A172 (cell line): ENCODE measurements at places on chromosomes 3 and 15. TPM values are rescaled to one million over a fixed set of nuclear protein-coding genes. Genes with fewer than 3 reads are reported as not detected.

The FOXB1 gene
- not detected in 2 replicates for total RNA-seq

GRCh38 chr3:156434921-156435320, 120.0 kb downstream of the SSR3 start:
- no peak for DNase-seq

The CIAO2A gene
- 179 and 181 TPM in 2 replicates for total RNA-seq

DNA sequence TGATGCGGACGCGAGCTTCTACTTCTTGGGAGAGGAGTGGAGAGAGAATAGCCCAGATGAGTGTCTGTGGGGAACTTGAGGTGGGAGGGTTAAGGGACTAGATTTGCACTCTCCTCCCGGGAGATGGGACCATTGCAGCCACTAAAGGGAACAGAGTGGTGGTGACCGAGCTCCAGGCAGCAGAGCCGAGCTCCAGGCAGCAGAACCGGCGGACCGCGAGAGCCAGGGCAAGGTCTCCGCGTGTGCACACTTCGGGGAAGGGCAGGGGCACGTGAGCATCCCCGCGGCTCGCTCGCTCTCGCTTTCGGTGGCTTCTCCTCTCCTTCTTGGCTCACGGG, 1.1 kb downstream of the IGDCC3 start:
- DNase-seq = no peak

- DNase-seq = no peak
These were observed 213.2 kb downstream of the XXYLT1 start for GRCh38 chr3:195057716-195058115.

GRCh38 chr3:65230261-65231139, 542.7 kb upstream of the ADAMTS9 start:
- DNase-seq = peak; percentile 8

DNA sequence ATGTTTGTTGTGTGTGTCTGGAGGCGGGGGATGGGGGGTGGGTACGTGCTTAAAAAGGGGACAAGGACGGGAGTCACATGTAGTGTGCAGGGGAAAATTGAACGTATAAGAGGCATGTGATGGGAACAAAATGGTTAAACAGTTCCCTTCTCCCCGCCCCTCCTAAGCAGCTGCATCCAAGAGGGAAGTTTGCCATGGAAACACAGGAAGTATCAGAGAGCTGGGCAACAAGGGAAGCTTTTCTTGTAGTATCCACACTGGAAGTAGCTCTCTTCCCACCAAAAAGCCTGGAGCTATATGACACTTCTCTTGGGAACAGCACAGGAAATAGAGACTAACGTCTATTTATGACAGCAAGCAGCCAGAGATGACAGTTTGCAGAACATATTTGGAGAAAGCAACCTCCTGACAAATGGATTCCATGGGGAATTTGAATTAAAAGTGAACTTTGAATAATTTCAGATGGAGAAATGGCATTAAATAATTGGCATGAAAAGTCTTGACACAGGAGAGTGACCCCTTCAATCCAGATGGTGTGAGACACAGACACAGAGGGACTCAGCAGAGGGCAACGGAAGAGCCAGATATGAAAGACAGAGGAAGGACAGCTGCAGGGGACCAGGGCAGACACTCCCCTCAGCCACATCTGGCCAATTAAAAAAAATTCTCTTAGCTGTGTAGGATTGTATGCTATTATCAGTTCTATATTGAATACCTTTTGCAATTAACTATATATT, 294.2 kb upstream of the TBL1XR1 start:
- DNase-seq = no peak

The TMEM212 gene
- not detected in 2 replicates for total RNA-seq

GRCh38 chr3:82038556-82038955, 277.1 kb upstream of the GBE1 start:
- DNase-seq = no peak

- DNase-seq = peak; percentile 18
These were observed 534.9 kb upstream of the ARRDC4 start for GRCh38 chr15:97425596-97425995.

- DNase-seq = no peak
These were observed 301.2 kb downstream of the MECOM start for GRCh38 chr3:169362301-169362700.

GRCh38 chr3:73727117-73727821, 102.5 kb upstream of the PDZRN3 start:
- peak; percentile 12 for DNase-seq

- no peak for DNase-seq
These were observed 81.4 kb upstream of the LMOD3 start for GRCh38 chr3:69203631-69204314.

The PIERCE2 gene
- 1.0 and 10.1 TPM in 2 replicates for total RNA-seq

DNA sequence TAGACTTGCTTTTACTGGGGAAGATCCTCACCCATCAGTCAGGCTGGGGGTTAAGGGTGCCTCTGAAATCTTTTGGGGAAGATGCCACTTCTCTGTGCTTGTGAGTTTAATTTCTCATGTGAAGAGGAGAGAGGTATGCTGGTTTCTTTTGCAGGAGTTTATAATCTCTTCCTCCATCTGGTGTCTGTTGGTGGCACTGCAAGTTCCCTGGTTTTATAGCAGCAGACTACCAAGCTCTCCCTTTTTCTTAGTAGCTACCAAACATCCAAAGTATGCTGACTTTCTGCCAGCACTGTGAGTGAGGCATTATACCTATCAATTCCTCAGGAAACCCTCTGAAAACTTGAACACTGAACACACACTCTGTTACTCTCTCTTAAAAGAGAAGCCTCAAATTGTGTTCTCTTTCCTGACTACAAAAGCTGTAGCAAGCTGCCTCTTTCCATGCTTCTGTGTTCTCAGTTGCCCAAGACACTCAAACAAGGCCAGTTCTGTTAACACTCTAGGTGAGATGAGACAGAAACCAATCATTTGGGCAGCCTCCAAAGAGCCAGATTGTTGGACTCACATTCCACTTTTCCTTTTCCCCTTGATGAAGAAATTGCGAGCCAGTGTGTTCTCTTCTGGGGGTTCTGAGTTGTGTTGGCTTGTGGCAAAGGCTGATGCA, 299.5 kb downstream of the GAP43 start:
- DNase-seq = peak; percentile 38

DNA sequence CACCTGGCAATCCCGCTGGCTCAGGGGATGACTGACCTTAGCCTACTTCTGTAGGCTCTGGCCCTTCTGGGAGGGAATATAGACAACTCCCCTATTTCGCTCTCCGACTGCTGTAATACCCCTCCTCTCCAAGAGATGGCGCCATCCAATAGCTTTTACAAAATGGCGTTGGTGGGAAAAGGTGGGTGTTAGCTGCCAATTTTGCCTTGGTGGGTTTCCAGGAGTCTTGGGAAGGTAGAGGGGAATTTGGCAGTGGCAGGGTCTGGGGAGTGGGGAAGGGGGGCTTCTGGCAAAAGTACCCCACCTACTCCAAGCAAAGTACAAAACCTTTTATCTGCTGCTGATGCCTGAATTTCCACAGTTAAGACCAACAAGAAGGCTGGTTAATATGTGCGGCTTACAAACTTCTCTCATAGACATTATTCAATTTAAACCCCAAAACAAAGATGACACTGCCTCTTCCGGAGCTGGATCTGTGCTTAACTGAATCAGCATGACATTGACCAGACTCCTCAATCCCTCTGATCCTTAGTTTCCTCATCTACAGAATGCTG, 62.1 kb downstream of the RASGRF1 start:
- DNase-seq = peak; percentile 24

The CPNE9 gene
- not detected in 2 replicates for total RNA-seq

DNA sequence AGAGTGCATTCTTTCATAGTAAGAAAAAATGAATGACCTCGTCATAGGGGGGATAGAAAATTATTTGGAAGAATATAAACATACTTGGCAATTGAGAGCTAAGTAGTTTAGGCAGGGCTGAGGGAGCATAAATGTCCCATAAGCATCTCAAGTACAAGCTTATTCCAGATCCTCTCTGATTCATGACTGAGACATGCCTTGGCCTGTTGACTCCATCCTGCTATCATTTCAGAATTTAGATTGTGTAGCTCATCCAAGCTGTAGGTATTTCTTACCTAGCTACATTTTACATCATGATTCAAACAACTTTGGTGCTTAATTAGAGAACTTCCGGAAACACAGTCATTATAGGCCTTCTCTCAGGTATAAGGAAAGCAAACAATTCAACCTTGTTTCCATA, 12.3 kb downstream of the POGLUT1 start:
- DNase-seq = no peak

DNA sequence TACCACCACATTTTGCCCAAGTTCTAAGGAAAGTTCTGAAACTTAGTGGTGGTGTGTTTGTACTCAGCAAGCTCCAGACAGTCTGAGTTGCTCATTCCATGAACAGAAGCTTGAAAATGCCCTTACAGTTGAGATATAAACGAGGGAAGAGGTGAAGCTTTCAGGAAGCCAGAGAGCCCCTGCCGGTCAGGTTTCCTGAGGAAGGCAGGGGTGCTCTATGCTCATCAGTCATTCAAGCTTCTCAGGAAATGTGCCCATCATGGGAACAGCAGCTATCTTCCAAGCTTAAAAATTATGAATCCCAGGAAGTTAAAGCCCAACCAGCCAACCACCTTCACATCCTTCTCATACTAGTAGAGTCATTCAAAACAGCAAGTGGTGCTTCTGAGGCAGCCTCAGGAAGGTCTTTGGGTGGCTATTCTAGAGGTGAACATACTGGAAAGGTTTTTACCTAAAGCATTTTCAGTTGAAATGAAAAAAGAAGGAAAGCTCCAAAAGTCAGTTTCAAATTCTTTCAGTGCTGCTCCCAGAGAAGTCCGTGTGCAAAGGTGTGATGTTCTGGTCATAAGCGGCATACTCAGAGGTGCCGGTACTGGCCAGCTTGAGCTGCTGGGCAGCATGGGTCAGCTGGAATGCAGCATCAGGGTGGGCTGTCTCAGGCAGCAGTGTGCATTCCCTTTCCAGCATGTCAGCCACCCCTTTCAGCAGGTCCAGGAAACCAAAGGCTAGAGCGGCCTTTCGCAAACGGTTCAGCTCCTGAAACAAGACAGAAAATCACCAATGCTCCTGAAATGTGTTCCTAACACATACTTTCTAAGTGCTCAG, 31.8 kb downstream of the INTS14 start:
- DNase-seq = no peak

The MEX3B gene
- 4.0 and 4.7 TPM in 2 replicates for total RNA-seq

DNA sequence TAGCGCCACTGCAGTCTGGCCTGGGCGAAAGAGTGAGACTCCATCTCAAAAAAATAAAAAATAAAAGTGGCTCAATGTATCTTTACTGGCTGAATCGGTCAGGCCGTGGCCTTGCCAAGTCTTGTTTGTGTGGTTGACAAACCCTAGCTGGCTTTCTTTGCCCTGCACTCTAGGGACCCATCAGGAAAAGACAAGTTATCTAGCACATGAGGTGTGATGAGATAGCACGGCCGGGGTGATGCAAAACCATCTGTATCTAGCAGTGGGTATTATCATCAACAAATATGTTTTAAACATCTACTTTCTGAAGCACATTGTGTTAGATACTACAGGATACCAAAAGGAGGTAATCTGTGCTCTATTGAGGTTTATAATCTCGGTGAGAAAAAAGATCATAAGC, 3.9 kb upstream of the DPP8 start:
- no peak for DNase-seq

The LYZL4 gene
- not detected in 2 replicates for total RNA-seq

- DNase-seq = no peak
These were observed 748.9 kb upstream of the NR2F2 start for GRCh38 chr15:95581595-95581994.

- DNase-seq = no peak
These were observed 183.6 kb downstream of the KCNH8 start for GRCh38 chr3:19331931-19332330.

The POLR2M gene
- total RNA-seq = 114 and 151 TPM in 2 replicates

DNA sequence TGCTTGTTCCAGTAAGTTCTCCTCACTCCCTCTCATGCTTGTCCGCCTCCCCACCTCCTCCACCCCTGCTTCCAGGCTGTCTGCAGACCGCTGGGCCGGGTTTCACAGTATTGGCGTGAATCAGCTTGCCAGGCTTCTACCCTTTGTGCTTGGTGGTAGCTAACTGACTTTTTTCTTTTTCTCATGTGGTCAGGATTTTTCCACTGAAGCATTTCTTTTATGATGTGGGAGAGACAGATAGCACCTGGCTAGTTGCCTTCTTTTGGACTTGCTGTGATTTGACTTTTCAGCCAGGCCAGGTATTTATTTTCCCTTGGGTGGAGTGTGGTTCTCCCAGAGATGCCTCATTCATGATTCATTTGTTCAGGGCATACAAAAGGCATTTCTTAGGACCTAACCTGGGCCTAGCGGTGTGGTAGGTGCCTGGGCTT, 60.6 kb downstream of the ST6GAL1 start:
- DNase-seq = peak; percentile 30

The PP2D1 gene
- total RNA-seq = not detected in 2 replicates

DNA sequence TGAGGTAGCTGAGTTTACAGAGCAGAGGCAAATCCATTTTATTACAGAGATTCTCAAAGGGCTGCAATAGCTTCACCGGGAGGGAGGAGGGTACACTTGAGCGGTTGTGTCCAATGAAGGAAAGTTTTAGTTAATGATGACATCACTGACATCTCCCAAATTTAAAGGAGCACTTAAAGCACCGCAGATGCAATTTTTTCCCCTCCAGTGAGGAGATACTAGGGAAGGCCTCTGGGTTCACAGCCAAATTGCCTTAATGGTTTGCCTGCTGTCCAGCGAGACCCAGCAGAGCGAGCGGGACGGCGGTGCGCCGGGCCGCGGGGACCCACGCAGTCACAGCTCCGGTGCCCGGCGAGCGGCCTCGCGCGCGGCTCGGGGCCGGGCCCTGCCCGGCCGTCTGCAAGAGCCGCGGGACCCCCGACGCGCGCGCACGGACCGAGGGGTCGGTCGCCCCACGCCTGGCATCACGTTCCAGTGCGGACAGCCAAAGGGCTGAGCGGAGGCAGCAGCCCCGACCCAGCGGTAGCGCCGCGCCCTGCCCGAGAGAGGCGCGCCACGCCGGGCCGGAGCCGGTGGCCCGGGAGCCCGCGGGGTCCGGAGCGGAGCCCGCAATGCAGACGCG, 160.5 kb upstream of the CHRNA7 start:
- no peak for DNase-seq

The CYP8B1 gene
- not detected in 2 replicates for total RNA-seq

The PRR20G gene
- not detected in 2 replicates for total RNA-seq

DNA sequence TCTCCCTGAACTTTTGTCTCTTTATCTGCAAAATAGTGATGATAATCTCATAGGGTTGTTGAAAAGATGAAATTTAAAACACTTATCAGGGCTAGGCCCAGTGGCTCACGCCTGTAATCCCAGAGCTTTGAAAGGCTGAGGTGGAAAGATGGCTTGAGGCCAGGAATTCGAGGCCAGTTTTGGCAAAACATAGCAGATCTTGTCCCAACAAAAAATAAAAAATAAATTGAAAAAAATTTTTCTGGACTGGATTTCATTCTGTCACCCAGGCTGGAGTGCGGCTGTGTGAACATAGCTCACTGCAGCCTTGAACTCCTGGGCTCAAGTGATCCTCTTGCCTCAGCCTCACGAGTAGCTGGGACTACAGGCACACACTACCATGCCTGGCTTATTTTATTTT, 29.6 kb downstream of the LMLN start:
- no peak for DNase-seq

GRCh38 chr3:36201546-36201945, 178.8 kb upstream of the STAC start:
- no peak for DNase-seq

GRCh38 chr3:141275032-141275422, 43.4 kb downstream of the PXYLP1 start:
- DNase-seq = peak; percentile 46
